ENCODE measurements at places on chromosomes 13 and 19.
A peak's percentile ranks its signal among the peaks of the same experiment; 100 is the strongest.

DNA sequence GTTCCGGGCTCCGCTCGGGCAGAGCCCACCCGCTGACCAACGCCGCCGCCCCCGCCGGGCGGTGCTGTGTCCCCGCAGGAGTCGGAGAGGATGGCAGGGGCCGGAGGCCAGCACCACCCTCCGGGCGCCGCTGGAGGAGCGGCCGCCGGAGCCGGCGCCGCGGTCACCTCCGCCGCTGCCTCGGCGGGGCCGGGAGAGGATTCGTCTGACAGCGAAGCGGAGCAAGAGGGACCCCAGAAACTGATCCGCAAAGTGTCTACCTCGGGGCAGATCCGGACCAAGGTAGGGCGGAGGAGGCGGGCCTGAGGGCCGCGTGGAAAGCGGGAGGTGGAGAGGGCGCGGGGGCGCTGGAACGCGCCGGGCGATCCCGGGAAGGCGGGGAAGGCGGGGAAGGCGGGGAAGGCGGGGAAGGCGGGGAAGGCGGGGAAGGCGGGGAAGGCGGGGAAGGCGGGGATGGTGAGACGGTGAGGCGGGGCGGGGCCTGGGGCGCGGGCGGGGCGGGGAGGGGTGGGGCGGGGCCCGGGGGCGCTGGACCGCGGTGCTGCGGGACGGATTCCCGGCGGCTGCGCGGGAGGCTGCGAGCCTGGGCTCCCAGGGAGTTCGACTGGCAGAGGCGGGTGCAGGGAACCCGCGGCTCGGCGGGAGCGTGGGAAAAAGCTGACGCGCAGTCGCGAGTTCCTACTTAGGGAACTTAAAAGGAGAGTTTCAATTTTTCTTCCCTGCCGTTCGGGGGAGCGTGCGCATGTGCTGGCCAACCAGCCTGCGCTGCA lies 421 bp downstream of the DGKH start:
- DNase-seq, result peak; percentile 79

DNA sequence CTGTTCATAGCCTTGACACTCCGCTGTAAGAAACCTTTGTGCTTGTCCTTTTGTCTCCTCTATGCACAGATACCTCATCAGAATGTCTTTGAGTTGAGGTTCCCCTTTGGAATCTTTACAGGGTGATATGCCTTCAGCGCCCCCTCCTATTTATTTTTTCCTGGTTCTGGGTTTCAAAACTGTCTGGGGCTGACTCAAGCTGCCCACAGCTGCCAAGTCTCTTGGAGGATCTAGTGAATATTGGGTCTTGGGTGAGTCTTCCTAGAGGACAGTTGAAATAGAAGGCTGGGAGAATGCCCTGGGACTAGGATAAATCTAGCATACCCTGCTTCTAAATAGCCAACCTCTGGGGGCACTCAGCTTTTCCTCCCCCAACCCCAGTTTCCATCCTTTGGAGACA lies 930 bp downstream of the ZNF136 start:
- peak; percentile 19 for DNase-seq

DNA sequence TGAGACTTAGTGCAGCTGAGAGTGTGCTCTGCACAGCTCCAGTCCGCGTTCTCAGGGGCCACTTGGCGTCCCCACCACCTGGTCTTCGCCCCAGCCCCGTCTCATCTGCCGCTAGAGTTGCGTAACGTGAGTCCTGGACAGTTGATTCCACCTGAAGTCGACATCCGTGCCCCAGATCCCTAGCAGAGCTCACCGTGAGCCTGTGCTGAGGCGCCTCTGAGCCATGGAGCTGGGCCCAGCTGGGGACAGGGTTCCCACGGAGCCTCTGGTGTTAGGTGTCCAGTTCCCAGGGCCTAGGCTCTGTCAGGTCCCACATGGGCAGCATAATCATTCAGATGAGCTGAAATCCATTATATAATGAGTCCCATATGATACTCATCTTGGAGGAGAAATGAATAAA lies 147.1 kb upstream of the SOX1 start:
- no peak for DNase-seq

DNA sequence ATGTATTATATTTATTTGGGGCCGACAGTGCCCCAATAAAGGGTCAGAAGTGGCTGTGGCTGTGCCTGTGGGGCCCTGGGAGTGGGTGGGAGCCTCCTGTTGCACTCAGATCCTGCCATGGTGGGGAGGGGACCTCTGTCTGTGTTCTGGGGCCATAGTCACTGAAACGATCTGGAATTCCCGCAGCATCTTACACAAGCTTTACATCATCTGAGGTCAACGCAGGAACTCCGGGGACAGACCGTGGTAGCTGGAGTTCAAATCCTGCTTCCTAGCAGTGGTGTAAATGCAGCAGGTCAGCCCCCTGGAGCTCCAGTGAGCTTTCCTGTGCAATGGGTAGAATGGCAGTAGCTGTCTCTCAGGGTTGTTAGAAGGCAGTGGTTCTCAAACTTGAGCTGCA lies 3.9 kb upstream of the SCN1B start:
- DNase-seq, result no peak

GRCh38 chr19:42126574-42126973 lies 5.7 kb downstream of the POU2F2 start:
- DNase-seq, result no peak

DNA sequence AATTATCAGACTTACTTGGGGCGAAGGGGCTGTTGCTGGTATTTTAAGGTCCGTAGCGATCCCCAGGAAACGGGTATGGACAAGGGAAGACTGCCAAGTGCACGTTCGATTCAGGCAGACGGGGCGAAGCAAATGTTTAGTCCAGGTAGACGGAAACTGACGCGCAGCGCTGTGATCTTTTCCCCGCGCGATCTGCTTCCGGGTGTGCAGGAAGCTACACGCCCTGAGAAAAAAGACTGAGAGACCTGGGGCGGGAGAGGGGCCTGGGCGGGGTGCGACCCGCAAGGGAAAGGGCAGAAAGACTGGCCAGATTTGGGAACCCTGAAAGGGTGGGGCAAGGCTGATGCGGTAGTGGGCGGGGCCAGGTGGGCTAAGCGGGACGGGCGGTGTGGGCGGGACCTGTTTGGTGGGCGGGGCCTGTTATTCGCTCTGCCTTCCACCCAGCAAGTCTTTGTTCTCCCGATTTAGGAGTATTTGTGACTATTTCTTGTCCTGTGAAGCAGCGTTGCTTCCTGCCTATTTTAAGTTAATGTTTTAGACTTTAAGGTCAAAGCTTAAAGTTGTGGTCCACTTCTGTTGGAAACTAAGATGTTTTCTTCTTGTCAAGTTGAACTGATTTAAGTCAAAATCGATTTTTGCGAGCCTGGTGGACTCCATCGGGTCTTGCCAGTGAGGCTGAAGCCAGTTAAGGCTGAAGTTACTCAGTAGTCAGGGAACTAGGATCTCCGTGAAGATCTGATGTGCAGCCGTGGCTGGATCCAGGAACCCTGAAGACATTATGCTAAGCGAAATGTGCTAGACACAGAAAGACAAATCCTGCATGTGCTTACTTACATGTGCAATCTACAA lies at the start of gene ZNF836:
Gene ZNF836, minus strand, starts transcription at position 301 of the 849 bp plus-strand sequence. CDS start 3,549 bp downstream, outside the sequence.
- peak; percentile 64 for DNase-seq

DNA sequence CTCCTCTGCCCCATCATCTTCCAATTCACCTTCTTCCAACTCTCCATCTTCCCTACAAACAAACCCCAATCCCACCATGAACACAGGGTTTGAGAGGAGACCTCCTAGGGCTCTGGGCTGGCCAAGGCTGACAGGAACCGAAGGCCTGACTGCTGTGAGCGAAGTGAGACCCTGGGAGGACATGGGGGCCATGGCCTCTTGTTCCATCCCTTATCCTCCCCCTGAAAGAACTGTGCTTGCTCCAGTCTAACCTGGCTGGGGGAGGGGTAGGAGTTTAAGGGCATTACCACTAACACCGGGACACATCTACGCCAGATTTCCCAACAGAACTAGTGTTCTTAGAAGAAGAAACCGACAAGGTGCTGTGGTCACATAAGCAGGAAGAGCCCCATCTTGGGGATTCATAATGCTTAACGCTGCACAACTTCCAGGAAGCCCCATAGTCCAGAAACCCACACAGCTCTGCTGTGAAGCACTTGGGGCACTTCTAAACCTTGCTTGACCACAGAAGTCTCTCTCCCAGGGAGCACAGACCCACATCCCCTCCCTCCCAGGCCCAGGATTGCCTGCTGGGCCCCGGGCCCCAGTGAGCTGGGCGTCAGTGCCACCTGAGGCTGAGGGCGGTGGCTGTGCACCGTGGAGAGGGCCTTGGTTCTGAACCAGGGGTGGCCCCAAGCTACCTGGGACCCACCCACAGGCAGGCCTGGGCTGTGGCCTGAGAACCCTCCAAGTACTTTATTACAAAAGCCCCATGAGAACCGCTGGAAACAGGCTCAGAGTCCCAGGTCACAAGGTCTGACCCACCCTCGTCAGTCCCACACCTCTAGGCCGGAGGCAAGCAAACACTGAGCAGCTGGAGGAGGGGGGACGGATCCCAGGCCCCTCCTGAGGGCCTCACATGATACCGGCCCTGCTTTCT lies 18.8 kb downstream of the ZC3H4 start:
- DNase-seq, result no peak

- DNase-seq, result no peak
Observed at GRCh38 chr13:99197117-99197651, 3.5 kb upstream of the UBAC2 start.

DNA sequence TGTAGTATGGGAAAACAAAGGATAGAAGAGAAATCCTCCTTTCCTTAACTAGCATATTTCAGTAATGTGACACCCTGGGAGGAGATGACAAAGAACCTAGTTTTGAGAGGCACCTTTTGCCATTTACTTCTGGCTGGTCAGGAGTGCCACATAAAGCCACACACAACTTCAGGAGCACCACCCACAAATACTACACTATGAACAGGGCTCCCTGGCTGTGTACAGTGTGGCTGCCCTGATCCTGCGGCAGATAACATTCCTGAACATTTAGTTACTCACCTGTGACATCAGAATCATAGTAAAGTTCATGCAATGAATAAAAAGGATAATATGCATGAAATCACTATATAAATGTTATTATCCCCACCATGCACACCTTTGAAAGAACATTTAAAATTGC lies 17.4 kb upstream of the IRS2 start:
- DNase-seq, result no peak
